SK-N-SH (cell line): ENCODE measurements at places on chromosomes 6 and 20. TPM values are rescaled to one million over a fixed set of nuclear protein-coding genes. Genes with fewer than 3 reads are reported as not detected.

FGD2 gene
- polyA plus RNA-seq: not detected in 2 replicates

NINL gene
- polyA plus RNA-seq: 22.5 and 23.9 TPM in 2 replicates

DEFB124 gene
- 0.26 and 0.49 TPM in 2 replicates for polyA plus RNA-seq

SCRT2 gene
- polyA plus RNA-seq: not detected in 2 replicates

HBS1L gene
- polyA plus RNA-seq: 19.0 and 24.3 TPM in 2 replicates

KCNK17 gene
- not detected in 2 replicates for polyA plus RNA-seq

GPR6 gene
- not detected in 2 replicates for polyA plus RNA-seq

TSPO2 gene
- polyA plus RNA-seq: not detected in 2 replicates

MLN gene
- polyA plus RNA-seq: not detected in 2 replicates

GRCh38 chr6:158501360-158502262 lies 58.3 kb upstream of the TMEM181 start:
- DNase-seq: no peak

- DNase-seq: no peak
Observed at GRCh38 chr6:31928672-31928939, 1.1 kb downstream of the C2 start.

DNA sequence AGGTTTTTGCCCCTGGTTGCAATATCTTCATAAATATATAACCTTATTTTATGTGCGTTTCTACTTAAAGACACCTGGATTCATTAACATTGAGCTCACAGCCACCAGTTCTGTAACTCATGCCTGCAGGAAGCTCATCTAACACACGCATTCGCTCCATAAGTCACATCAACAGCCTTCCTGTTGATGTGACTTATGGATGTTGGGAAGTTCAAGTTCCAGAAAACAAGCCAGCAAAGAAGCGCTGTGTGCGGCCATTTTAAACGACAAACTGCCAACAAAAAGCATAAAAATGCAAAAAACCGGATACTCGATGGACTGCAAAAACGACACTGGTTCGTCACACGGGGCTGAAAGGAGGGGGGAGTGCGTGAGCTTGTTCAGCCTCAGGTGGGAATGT lies 77.9 kb upstream of the NFATC2 start:
- no peak for DNase-seq

GRCh38 chr20:51650685-51651134 lies 108.2 kb upstream of the NFATC2 start:
- DNase-seq: no peak

DNA sequence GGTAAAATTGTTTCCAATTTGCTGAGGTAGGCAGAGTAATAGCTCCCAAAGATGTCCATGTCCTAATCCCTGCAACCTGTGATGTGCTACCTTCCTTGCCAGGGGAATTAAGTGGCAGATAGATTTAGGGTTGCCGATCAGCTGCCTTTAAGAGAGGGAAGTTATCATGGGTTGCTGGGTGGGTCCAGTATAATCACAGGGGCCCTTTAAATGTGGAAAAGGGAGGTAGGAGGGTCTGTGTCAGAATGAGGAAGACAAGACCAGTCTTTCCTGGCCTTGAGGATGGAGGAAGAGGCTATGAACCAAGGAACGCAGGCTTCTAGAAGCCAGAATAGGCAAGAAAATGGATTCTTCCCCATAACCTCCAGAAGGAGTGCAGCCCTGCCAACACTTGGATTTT lies 50.7 kb downstream of the CTCFL start:
- DNase-seq: no peak

DNA sequence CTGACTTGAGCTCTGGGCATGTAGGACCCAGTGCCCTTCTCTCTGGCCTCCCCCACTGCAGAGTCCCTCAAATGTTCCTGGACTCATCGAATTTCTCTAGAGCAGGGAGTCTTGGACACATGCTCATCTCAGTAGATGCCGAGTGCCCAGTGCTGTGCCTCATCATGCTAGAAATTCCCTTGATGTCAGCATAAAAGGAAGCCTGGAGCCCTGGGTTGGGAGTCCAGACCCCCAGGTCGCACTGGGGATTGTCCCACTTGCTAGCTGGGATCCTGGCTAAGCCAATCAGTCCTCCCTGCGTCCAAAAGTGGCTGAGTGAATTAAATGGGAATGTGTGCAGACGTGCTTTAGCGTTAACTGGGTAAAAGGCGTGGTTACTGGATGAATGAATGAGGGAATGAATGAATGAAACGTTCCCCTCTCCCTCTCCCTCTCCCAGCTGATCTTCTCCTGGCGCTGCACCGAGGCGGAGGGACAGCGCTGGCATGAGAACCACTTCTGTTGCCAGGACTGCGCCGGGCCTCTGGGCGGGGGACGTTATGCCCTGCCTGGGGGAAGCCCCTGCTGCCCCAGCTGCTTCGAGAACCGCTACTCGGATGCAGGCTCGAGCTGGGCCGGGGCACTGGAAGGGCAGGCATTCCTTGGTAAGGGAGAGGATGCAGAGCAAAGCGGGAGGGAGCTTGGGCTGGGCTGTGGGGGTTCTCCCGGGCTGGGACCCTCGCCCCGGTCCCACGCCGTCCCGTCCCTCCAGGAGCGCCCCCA lies 1.6 kb upstream of the TOMM6 start:
- no peak for DNase-seq

DNA sequence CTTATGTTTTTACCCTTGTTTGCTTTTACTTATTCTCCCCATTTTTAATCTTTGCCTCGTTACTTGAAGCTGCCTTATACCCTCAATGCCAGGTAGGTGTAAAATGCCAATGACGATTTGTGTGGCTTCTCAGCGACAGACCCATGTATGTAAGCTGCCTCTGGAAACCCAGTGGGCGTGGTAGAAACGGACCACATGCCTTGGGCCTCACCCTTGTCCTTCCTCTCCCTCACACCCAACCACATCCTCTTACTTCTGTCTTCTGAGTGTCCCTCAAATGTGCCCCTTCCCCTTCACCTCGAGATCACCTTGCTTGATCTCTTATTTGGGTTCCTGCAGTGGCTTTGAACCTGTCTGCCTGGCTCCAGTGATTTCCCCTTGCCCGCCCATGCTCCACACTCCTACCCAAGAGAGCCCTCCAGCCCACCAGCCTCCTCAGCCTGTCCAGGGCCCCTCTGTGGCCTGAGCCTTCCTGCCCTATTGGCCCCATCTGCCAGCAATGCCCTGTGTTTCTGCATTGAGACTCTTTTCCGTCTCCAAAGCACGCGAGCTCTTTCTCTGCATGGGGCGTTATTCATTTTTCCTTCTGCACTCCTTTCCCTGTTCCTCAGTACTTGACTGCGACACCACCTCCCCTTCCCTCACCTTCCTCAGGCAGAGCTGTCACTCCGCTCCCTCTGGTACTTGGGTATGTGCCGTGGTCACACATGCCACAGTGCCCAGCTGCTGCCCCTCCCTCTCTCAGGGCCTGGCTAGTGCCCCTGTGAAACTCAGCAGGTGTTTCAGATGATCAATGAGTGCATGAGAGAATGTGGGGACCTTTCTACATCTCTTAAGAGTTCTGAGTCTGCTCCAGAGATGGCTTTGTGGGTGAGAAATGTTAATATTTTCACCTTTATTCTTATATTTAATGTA lies 115.4 kb downstream of the SLX4IP start:
- DNase-seq: no peak

DNA sequence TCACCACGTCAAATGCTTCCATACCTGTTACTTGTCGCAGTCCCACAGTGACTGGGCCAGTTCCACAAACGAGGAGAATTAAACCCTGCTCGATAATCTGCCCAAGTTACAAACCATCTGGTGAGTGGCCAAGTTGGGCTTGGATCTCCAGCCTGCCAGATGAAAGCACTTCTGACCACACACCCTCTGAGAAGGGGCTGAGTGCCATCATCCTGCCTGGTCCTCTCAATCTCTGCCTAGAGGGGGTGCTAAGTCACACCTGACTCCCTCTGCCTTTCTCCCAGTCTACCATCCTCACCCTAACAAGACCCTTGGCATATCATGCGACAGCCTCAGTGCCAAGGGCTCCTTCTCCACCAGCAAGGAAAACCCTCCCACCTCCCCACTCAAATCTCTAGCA lies 15.8 kb downstream of the RRP36 start:
- no peak for DNase-seq

- DNase-seq: no peak
Observed at GRCh38 chr6:144654506-144654905, 369.4 kb downstream of the UTRN start.

DNA sequence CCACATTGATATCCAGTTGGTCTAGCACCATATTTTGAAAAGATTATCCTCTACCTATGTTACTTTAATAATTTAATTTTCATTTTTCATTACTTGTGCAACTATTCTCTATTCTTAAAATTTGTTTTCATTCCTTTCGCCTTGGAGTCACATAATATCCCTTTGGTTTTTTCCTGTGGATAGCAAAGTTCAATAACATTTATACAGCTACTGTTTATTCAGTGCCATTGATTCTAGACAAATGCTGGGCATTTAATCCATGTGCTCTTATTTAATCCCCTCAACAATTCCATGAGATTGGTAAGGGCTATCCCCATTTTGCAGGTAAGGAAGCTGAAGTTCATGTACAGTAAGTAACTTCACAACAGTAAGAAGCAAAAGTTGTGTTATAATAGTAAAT lies 32.6 kb downstream of the PSMF1 start:
- no peak for DNase-seq

DNA sequence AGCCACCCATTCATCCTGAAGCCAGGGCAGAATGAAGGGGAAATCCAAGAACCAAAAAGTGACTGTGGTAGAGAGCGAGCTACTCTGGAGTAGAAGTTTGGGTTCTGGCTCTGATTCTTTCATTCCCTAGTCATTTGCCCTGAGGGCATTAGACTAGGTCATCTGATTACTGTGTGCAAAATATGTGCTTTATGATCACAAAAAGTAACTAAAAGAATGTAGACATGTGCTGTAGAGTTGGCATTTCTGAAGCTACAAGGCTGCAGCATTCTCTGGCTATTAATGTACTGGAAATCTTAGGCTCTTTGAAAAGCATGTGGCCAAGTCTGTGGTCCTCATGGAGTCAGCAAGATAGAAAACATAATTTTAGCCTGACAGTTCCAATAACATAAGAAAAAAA lies 94.2 kb downstream of the TBC1D7 start:
- no peak for DNase-seq

DNA sequence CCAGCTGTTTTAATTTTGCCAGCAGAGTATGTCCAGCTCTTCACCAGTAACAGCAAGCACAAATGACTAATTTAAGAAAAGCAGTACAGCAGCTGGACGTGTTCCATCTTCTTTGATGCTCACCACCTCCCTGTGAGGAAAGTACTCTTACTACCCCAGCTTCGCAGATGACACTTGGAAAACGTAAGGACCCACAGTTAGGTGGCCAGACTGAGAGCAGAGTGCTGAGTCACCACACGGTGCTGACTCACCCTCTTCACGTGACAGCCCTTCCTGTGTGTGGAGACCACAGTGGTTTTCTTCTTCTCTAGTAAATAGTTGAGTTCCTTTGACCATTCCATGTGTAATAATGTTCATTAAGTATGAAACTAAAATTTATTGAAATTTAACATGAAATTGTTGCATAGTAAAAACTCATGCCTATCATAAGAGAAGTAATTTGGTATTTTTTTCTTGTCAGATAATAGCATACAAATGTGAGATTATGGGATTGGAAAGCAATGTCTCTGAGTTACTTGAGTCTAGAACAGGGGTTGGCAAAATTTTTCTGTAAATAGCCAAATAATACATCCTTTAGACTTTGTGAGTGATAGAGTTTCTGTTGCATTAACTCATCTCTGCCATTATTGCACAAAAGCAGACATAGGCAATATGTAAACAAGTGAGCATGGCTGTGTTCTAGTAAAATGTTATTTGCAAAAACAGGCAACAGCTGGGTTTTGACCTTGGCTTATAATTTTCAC lies 76.6 kb downstream of the SLX4IP start:
- no peak for DNase-seq

DNA sequence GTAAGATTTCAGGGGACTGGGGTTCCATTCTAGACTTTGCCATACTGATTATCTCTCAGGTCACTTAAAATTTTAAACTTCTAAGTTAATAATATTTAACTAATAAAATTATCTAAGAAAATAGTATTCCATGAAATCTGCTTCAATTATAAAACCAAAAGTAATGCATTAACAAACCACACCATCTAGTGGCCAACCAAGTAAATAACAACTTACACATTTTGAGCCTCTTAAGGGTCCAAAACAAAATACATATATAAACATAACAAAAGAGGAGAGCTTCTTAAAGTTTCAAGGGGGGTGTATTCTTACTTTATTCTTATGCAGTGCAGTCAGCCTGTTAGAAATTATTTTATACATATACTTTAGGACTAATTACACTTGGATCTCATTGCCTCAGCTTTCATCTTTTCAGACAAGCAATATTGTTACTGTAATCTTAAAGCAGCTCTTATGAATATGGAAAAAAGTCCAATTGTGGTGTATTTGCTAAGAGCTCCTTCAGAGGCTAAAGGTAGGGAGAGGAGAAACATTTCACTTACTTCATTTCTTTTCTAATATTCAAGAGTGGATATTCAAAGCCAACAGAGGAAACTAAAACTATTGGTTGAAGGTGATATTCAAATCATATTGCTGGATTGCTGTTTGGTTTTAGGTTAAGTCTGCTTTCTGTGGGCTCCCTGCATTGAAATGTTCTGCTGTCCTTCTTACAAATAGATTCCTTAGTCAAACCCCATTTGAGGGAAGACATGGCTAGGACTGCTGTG lies 199.7 kb upstream of the SIM1 start:
- no peak for DNase-seq

DNA sequence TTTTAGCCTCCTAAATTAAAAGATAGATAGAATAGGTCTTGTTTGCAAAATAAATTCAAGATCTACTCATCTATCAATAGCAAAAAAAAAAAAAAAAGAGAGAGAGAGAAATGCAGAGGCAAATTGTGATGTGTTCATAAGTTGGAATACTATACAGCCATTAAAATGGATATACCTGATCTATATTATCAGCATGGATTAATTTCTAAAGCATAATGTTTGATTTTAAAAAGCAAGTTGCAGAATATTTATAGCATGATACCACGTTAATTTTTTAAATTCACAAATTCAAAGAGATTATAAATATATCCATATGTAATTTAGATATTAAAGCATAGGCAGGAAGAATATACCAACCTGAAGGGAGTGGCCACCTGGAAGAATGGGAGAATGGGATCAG lies 114.9 kb upstream of the PTPRT start:
- no peak for DNase-seq

- no peak for DNase-seq
Observed at GRCh38 chr6:90434094-90434493, 137.5 kb upstream of the BACH2 start.
